Memory B cell (primary cell): ENCODE measurements at places on chromosomes 6 and 20.

- no peak overlapping the region for H3K4me3 ChIP-seq
- no peaks in the 10 kb centered on the region for H3K27me3 ChIP-seq
- DNase-seq: no peak
- peaks cover 4% of the 10 kb centered on the region for H3K4me1 ChIP-seq
Measured at GRCh38 chr6:158060455-158061360, 79.0 kb downstream of the SYNJ2 start.

DNA sequence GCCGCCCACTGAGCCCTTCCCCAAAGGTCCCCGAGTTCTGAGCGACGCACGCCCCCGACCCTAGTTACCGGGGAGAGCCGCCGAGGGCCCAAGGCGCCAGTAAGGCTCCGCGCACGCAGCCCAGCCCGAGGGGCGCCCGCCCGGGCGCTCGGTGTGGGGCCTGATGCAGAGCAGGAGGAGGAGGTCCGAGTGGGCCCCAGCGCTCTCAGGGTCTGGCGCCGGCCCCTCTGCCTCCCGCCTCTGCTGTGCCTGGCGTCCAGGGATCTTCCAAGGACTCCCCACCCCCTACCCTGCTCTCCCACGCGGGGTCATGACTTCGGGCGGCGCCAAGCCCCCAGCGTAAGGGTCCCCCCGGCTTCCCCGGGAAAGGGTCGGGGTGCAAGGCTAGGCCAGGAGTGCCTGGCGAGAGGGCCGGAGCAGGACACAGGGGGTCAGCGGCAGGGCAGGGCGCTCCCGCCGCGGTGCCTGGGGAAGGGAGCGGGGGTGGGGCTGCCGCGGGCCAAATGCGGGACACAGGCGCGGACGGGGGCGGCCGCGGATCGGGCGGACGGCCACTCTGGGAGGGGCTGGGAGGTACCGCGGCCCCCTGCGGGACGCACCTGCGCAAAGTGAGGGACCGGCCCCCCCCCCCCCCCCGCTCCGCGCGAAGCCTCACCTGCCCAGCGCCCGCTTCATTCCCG lies 637 bp downstream of the ABHD12 start:
- H3K36me3 ChIP-seq: no peaks in the 10 kb centered on the region
- no peak overlapping the region for H3K27ac ChIP-seq
- DNase-seq: peak; percentile 36
- peak overlapping the region; percentile 89 for H3K4me3 ChIP-seq
- peaks cover 6% of the 10 kb centered on the region for H3K4me1 ChIP-seq

DNA sequence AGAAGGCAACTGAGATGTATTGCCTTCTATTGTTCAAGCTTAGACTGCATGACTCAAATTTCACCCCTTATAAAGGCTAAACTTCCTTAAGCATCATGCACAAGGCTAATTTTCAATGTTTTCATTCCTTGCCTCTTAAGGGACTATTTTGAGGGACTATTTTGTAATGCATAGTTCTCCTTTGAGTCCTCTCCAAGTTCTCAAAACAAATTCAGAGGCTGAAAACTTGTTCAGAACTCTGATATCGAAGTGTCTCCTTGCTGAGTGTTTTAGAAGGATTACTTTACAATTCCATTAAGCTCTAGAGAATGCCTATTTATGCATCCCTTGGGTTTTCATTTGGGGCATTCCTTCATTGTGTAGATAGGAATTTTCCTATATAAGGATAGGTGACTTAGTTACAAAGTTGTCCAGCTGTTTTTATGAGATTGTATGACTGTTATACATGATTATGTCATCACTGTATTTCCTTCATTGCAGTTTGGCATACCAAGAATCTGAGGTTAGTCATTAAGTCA lies 41.7 kb downstream of the COL19A1 start:
- H3K4me1 ChIP-seq: peaks cover 5% of the 10 kb centered on the region
- H3K27ac ChIP-seq: no peak overlapping the region
- peaks cover 19% of the 10 kb centered on the region for H3K36me3 ChIP-seq

- H3K27ac ChIP-seq: no peak overlapping the region
- DNase-seq: no peak
- H3K4me3 ChIP-seq: no peak overlapping the region
- peaks cover 24% of the 10 kb centered on the region for H3K36me3 ChIP-seq
- no peaks in the 10 kb centered on the region for H3K27me3 ChIP-seq
Measured at GRCh38 chr20:35831029-35831428, 59.2 kb downstream of the PHF20 start.

- no peak for DNase-seq
- H3K4me1 ChIP-seq: peaks cover 48% of the 10 kb centered on the region
- peaks cover 2% of the 10 kb centered on the region for H3K36me3 ChIP-seq
- no peak overlapping the region for H3K4me3 ChIP-seq
Measured at GRCh38 chr6:157014871-157015270, 237.7 kb downstream of the ARID1B start.

GRCh38 chr6:165769884-165770283 lies 106.8 kb upstream of the PDE10A start:
- H3K27ac ChIP-seq: no peak overlapping the region
- H3K36me3 ChIP-seq: no peaks in the 10 kb centered on the region
- no peak overlapping the region for H3K4me3 ChIP-seq

DNA sequence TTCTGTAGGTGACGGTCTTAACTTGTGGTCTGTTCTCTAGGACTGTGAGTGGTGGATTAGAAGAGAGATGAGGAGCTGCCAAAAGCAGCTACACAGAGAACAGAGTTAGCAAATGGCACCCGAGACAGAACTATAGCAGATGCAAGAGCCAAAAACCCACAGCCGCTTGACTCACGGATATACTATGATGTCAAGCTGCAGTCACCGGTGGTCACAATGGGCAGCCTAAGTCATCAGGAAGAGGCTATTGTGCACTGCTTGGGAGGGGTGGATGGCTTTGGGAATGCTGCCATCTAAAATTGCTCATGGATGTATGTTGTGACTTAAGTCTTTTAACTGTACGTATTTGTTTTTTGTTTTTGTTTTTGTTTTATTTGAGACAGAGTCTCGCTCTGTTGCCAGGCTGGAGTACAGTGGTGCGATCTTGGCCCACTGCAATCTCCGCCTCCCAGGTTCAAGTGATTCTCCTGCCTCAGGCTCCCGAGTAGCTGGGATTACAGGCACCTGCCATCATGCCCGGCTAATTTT lies at the start of gene GTSF1L:
TSS of gene GTSF1L (minus strand) at position 192 of the 528 bp plus-strand sequence. CDS start 308 bp downstream, outside the sequence.
- no peaks in the 10 kb centered on the region for H3K27me3 ChIP-seq
- no peak within 1 kb of the TSS for H3K4me3 ChIP-seq
- H3K27ac ChIP-seq: no peak within 1 kb of the TSS

DNA sequence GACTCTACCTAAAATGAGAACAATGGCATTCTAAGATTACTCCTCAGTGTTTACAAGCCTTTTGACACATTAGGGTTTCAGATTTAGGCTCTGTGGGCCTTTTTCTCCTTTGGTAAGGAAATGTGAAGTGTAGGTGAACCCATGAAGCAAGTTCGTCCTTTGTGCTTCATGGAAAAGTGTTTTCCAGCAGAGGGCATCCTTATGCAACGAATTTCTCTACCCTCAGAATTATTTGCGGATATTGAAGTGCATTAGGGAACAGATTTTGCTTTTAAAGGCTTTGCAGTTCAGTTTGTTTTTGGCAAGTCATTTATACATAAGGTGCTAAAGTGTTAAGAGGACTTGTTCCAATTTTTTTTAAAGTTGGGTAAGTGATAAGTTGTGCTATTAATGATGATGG lies 55.7 kb upstream of the FERMT1 start:
- DNase-seq: no peak
- H3K36me3 ChIP-seq: no peaks in the 10 kb centered on the region
- H3K4me1 ChIP-seq: no peaks in the 10 kb centered on the region
- H3K27ac ChIP-seq: no peak overlapping the region

DNA sequence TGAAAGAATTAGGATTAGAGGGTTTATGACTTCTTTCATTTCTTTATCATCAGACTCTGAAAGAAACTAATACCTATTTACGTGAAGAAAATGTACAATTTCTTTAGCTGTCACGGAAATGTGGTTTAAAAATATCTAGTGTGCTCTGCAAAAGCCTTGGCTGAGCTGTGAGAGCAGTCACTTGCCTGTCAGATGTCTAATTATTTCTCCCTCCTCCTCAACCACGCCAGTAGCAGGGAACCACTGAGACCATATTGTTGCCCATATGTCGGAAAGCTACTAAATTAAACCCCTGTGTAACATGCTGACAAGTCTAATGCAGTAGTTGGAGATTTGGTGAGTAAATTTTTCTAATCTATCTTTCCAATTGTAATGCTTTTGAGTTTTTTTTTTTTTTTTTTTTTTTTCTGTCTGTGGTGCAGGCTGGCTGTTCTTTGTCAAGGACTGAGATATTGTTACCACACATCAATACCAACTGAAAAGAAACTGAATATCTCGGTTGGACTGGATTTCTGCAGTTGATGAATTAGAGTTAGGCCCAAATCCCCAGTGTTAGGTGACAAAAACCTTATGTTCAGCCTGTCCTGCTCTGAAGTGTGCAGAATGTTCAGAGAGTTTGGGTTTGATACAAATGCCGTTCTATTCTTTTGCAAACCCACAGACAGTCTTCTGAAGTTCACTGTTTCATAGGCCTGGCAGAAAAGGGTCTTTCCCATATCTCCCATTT lies 302.9 kb upstream of the SYNCRIP start:
- H3K27ac ChIP-seq: no peak overlapping the region
- no peaks in the 10 kb centered on the region for H3K36me3 ChIP-seq
- no peaks in the 10 kb centered on the region for H3K4me1 ChIP-seq
- no peak for DNase-seq
- H3K4me3 ChIP-seq: no peak overlapping the region
- H3K27me3 ChIP-seq: no peaks in the 10 kb centered on the region

- H3K4me1 ChIP-seq: peaks cover 26% of the 10 kb centered on the region
- H3K27ac ChIP-seq: no peak overlapping the region
- H3K4me3 ChIP-seq: no peak overlapping the region
- no peaks in the 10 kb centered on the region for H3K27me3 ChIP-seq
Measured at GRCh38 chr6:5676701-5677100, 330.0 kb downstream of the NRN1 start.

- H3K4me3 ChIP-seq: peak within 1 kb of the TSS; percentile 91
- peaks cover 17% of the 10 kb centered on the region for H3K4me1 ChIP-seq
- H3K27me3 ChIP-seq: no peaks in the 10 kb centered on the region
- DNase-seq: peak; percentile 95
Measured at GRCh38 chr20:33731693-33732165, at the start of gene ZNF341. TSS of gene ZNF341 (plus strand) at chr20:33731996. CDS start at chr20:33732022, 26 bp downstream.

DNA sequence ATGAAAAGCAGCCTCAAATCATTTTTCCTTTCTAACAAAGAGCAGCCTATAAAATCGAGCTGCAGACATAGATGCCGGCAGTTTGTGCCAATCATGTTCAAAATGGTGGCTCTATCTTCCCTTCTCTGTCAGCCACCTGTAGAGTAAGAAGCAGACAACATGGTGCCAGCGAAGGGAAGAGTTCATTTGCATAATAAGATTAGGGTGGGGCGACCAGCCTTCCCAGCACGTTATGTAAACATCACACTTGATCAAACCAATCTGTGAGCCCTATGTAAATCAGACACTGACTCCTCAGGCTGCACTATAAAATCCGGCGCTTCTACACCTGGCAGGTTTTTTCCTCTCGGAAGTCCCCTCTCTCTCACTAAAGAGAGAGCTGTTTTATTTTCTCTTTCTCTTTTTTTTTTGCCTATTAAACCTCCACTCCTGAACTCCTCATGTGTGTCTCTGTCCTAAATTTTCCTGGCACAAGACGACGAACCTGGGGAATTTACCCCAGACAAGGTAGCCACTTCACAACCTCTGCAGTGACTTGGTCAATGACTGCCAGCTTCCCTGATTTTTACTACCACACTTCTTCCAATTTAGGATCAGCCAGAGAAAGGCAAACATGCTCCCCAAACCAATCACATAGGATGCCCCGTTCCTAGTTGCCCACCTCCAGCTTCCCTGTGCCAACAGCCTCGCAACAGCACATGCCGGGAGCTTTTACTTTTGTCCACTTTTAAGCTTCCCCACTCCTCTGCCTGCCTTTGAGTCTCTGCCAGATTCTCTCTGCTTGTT lies 12.9 kb downstream of the TPMT start:
- no peak overlapping the region for H3K4me3 ChIP-seq
- H3K27ac ChIP-seq: peak overlapping the region; percentile 4
- peaks cover 9% of the 10 kb centered on the region for H3K4me1 ChIP-seq

DNA sequence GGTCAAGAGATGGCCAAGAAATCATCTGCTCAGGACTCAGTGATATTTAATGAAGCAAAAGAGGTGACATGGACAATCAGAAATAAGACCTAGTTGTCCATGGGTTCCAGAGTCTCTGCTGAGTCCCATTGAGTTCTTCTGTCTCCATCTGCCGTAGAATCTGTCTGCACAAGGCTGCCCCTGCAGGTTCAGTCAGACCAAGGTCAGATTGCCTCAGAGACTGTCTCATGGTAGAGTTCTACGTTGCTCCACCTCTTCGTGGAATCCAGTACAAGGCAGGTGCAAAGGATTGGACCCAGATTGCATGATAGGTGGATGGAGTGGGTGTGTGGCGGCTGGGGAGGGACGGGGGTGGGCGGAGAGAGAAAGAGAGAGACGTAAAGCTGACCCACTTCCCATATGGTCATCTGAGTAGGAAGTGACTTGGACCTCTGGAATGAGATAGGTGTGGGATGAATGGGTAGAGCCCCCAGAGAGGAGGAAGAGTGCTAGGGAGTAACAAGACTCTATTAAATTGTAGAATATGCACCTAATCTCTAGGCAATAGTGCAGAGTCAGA lies 75.3 kb downstream of the SOBP start:
- H3K27me3 ChIP-seq: peaks cover 5% of the 10 kb centered on the region
- no peaks in the 10 kb centered on the region for H3K36me3 ChIP-seq
- H3K4me1 ChIP-seq: peaks cover 2% of the 10 kb centered on the region

GRCh38 chr6:1612974-1613306 lies 3.2 kb downstream of the FOXC1 start:
- no peak overlapping the region for H3K27ac ChIP-seq
- no peak overlapping the region for H3K4me3 ChIP-seq
- peaks cover 15% of the 10 kb centered on the region for H3K4me1 ChIP-seq
- no peaks in the 10 kb centered on the region for H3K36me3 ChIP-seq
- DNase-seq: no peak

DNA sequence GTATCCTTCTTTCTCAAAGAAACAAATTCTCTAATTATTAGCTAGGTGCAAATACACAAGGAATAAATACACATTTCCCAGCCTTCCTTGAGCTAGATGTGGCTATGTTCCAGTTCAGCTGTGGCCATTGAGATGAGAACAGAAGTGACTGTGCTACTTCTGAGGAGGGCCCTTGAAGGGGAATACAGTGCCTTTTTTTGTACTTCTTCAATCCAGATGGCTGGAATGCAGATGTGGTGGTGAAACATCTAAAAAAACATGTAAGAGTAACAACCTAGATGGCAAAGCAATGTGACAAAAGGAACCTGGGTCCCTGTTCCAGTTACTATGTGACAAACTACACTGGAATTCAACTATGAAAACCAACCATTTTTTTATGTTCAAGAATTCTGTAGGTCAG lies 115.4 kb upstream of the DST start:
- no peak for DNase-seq
- H3K4me1 ChIP-seq: no peaks in the 10 kb centered on the region
- no peaks in the 10 kb centered on the region for H3K36me3 ChIP-seq
- peaks cover 4% of the 10 kb centered on the region for H3K27me3 ChIP-seq

DNA sequence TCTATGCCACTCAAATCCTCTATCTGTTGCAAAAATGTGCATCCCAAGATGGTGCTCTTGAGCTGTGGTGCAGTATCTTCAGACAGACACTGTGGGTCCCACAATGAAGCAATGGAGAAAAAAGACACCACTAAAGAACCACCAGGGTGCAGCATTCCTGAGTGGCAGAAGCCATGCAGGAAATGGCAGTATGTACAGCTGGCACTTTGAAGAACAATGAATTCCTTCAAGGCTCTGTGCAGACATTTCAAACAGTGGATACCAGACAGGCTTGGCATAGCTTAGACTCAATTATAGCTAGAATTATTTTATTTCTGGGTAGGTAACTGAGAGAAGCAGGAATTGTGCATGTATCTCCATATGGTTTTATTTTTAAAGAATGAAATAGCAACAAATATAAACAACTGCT lies 24.0 kb upstream of the HDAC2 start:
- peaks cover 5% of the 10 kb centered on the region for H3K27me3 ChIP-seq
- H3K27ac ChIP-seq: no peak overlapping the region
- no peak for DNase-seq
- H3K36me3 ChIP-seq: peaks cover 2% of the 10 kb centered on the region
